HCT116 (cell line): ENCODE measurements at places on chromosomes 6 and 20. TPM values are rescaled to one million over a fixed set of nuclear protein-coding genes. Genes with fewer than 3 reads are reported as not detected.

Gene HNF4A
- 7.4 TPM for total RNA-seq

Gene VGLL2
- total RNA-seq: not detected

Gene ACTR5
- total RNA-seq: 22.0 TPM

Gene HLA-DMB
- total RNA-seq: 3.3 TPM

Gene WFDC10B
- not detected for total RNA-seq

Gene CAGE1
- total RNA-seq: 0.20 TPM

Gene ABHD16B
- not detected for total RNA-seq

Gene IL17F
- not detected for total RNA-seq

Gene MARCKS
- 25.7 TPM for total RNA-seq
